ENCODE measurements at places on chromosomes 3 and 15.

GRCh38 chr3:65963787-65964677 is 74.7 kb downstream of the MAGI1 start:
- DNase-seq = no peak

DNA sequence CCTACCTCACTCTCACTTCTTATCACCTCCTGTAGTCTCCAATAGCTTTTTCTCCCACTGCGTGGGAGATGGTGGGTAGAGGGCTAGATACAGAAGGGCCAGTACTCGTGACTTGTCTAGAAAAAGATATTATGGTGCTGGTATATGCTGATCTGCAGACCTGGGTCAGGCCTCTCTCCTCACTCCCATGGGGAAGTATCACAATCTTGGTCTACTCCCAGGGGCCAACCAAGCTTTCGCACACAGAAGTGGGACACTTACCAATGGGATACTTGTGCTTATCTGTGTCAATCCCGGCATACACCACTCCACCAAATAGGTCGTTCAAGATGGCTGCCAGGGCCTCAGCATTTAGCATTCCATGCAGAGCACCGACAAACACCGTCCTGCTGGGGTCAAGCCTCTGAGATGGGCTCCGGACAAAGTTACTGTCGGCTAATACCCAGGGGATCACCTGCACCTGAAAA is 9.0 kb upstream of the RPS17 start:
- no peak for DNase-seq

DNA sequence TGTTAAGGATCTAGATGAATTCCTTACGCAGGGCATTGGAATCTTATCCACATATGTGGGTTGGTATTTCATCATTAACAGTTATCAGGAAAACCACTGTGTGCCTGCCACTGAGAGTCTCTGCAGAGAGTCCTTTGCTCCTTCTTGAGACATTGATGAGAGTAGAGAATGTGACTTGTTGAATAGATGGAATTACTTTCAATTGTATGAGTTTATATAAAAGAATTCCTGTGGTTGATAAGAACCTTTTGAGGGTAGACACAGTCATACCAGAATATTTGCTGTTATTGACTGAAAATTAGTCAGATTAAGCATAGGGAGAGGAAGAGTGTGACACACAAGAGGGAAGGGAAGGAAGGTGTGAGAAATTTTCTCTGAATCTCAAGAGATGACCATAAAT is 30.8 kb downstream of the ARHGEF26 start:
- DNase-seq = no peak

- DNase-seq = no peak
Observed at GRCh38 chr15:54517366-54517765, 539.1 kb downstream of the UNC13C start.

DNA sequence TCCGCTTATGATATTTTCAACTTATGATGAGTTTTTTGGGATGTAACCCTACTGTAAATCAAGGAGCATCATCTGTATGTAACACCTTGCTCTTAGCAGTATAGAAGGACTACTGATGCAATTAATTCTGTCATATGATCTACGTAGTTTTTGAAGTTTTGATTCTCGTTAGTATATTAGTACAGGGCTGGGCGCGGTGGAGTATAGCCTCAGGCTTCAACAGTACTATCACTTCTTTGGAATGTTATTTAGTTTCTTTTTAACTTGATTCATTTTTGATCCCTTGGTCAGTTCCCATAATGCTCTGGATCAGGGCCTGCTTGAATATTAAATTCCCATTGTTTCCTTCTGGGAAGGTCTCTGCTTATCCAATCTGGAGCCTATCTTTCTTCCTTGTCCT is 23.9 kb upstream of the AP4E1 start:
- DNase-seq = no peak

GRCh38 chr15:62883938-62884479 is 158.5 kb upstream of the TPM1 start:
- DNase-seq = no peak

- peak; percentile 46 for DNase-seq
Observed at GRCh38 chr3:113684271-113684819, 12.1 kb downstream of the USF3 start.
